ENCODE measurements at places on chromosomes 6 and 20.

DNA sequence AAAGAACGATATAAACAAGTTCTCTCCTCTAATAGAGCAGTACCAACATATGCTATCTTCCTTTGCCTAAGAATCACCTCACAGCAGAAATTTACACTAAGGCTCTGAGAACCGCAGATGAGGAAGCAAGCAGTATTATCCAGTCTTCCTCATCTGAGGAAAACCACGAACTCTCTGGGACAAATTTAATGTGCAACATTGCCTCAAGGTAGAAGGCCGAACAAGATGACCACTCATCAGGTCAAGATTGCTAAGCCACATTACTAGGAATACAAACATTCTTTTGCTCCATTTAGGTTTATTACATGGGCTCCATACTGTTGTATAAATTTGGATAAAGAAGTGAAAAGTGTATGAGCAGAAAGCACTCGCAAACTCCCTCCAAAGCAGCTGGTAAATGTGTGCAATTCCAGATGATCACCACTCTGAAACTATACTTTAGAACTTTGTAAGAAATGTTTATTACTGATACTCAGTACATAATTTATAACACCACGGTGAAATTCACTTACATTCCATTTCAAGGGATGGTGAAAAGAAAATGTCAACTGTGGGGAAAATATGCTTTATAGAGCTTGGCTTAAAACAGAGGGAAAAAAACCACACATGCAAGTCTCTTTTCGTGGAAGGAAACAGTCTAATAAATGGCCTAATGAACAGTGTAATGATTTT, 398.4 kb downstream of the BTBD9 start:
- DNase-seq = no peak

DNA sequence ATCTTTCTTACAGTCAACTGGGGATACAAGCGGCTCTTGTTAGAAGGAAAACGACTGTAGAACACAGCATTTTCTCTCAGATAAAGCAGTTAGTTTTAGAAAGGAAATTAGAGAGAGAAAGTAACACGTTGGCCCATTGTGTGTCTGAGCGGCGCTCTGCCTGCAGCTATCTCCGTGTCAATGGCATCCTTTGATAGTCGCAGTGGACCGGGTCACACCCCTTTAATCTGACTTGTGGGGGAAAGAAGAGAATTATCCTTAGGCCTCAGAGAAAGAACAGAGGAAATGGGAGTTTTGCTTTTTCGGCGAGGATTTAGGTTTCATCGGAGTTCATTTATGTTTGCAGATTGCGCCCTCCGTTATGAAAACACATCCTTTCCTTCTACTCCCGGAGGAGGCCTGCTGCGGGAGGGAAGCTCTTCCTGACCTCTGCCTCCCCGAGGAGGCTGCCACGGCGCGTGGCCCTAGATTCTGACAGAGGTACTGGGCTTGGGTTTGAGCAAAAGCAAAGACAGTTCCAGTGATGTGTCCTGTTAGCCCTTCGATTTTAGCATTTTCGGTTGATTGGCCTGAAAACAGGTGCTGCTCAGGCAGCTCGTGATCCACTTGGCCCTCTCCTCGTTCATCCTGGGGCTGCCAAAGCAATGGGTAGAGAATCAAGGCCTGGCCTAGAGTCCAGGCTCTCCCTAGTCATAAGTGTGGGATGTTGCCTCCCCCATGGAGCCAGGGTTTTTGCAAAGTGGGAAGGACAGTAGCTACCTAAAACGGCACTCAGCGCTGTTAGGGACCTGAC, 74.9 kb downstream of the ZDHHC14 start:
- peak; percentile 54 for DNase-seq

DNA sequence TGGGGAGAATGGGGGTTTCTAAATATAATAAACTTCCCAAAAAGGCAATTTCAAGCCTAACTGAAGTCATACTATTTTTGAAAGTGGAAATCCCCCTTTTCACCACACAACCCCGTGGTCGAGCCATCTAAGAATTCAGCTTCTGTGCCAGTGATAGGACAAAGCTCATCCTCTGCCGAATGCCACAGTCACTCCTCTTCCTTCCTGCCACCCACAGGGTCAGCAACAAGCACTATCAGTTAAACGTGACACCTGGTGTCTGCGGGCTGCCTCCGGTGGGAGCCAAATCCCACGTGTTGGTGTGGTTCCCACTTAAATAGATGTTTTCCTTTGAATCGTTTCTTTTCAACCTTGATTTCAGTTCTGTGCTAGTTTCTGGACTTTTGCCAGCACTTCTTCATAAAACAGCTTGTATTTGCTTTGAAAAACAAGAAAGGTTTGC, 60.7 kb downstream of the TNFAIP3 start:
- peak; percentile 52 for DNase-seq

- no peak for DNase-seq
Observed at GRCh38 chr6:32117461-32117860, 8.3 kb upstream of the TNXB start.

DNA sequence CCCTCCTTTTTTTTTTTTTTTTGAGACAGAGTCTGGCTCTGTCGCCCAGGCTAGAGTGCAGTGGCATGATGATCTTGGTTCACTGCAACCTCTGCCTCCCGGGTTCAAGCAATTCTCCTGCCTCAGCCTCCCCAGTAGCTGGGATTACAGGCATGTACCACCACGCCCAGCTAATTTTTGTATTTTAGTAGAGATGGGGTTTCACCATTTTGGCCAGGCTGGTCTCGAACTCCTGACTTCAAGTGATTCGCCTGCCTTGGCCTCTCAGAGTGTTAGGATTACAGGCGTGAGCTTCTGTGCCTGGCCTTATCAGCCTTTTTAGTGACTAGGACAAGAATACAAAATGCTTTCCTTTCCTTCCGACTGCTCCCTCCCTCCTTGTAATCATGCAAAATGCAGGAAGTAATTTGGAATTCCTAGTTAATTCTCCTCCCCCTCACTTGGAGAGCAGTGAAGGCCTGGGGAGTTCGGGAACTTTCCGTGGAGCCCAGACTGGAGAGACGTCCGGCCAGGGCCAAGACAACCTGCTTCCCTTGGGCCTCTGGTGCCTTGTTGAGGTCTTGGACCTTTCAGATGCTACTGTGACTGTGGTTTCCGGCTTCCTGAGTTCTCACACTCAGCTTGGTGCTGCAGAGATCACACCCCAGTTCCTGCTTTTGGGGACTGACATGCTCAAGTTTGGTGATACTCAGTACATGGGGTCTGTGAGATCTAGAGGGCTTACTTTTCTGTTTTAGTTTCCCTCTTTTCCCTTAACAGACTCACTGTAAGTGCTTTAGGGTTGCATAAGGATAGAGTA, 3.9 kb upstream of the PHF20 start:
- DNase-seq = peak; percentile 92

GRCh38 chr6:113359155-113360140, 497.7 kb upstream of the MARCKS start:
- peak; percentile 63 for DNase-seq
